Stimulated activated CD4-positive, alpha-beta T cell treated with anti-CD3 and anti-CD28 coated beads, Interleukin-1b, Interleukin-23, amount 100 ng/mL, for 24 hours (primary cell): ENCODE measurements at places on chromosomes 4 and X.
A peak's percentile ranks its signal among the peaks of the same experiment; 100 is the strongest.

DNA sequence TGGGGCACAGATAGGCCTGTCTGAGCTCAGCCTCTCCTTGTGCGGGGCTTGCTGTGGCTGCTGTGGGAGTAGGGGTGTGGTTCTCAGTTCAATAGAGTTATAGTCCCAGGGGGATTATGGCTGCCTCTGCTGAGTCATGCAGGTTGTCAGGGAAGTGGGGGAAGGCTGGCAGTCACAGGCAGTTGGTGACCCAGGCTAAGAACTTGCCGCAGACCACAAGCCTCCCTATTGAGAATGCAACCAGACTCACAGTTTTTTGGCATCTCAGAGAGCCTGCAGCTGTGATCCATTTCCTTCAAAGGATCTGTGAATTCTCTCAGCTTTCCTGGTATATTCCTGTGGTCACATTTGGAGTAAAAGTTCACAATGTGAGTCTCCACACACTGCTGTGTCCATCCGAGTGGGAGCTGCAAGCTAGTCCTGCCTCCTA lies 364.9 kb downstream of the ZNF674 start:
- DNase-seq = no peak

- DNase-seq = no peak
Measured at GRCh38 chrX:104863466-104863865, 297.5 kb downstream of the IL1RAPL2 start.

DNA sequence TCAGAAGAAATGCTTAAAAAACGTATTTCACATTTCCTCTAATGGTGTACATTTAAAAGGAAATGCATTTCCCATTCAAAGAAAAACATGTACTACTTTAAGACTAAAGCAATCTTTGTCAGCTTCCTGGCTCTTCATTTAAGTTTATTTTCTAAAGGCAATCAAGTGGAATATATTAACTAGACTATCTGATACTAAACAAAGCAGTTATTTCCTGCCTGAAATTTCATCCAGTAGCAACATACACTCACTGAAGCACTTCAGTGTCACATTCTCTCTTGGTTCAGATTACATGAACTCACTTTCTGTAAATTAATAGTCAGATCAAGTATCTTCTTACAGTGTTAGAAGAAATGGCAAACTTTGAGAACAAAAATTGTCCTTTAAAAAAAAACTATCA lies 42.5 kb downstream of the LRBA start:
- DNase-seq = no peak

DNA sequence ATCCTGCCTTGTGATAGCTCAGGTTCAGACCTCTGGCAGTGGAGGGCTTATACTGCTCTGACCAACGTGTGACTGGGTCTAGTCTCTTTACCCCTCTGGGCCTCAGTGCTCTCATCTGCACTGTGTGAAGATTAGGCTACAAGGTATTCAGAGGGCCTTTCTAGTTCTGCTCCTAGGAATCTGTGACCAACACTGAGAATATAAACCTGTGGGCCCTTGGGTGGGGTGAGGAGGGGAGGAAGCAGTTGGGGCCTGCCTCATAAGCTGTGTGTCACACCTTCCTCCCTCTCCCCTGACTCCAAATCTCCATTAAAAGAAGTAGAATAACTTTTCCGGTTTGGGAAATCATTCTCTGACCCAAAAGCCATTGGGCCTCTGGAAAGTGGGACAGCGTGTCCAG lies 66.3 kb upstream of the MSN start:
- no peak for DNase-seq

- no peak for DNase-seq
Measured at GRCh38 chrX:151982222-151982621, 7.7 kb upstream of the GABRE start.

GRCh38 chrX:121886557-121886956 lies 839.1 kb downstream of the GLUD2 start:
- no peak for DNase-seq

GRCh38 chrX:54708404-54708803 lies 89.7 kb downstream of the ITIH6 start:
- no peak for DNase-seq

DNA sequence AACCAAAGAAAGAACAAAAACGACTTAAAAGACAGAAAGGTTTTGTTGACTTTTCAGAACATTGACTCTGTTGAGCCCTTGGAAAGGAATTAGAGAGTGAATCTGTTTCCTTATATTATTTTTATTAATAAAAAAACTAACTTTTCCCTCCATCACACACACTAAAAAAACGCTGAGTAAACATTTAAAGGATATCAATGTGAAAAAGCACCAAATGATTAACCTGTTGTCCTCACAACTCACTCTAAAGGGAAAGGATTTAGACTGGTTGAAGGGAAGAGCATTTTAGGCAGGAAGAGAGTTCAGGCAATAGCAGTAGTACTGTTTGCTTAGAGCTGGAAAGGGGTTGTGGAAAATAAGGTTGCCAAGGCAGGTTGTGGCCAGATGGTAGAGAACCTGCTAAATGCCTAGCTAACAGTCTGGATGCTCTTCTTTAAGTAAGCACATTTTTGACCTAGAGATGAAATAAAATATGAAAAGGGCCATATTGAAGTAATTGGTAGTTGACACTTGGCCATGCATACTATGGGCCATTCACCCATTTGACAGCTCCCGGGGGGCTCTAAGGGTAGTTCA lies 98.0 kb upstream of the NDP start:
- no peak for DNase-seq

DNA sequence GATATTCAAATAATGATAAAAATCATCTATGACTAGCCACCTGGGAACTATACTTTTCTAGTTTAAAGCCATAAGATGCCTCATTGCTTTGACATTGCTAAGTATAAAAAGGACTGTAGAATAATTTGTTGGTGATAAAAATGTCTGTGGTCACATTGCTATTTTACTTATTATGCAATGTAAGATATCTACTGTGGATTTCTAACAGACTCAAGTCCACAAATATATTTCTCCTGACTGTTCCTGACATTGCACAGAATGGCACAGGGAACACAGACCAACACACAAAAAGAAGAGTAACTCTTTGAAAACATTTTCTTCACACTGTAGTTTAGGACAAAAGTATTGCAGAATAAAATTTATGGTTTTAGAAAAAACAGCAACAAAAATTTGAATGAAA lies 2.2 kb upstream of the TMPRSS11E start:
- no peak for DNase-seq

- DNase-seq = no peak
Measured at GRCh38 chrX:46582966-46583365, 9.4 kb downstream of the CHST7 start.

GRCh38 chr4:92387459-92388069 lies 83.8 kb downstream of the GRID2 start:
- no peak for DNase-seq

- no peak for DNase-seq
Measured at GRCh38 chr4:23374259-23374658, 515.6 kb downstream of the PPARGC1A start.

- DNase-seq = no peak
Measured at GRCh38 chrX:23819385-23820234, 36.6 kb downstream of the SAT1 start.

DNA sequence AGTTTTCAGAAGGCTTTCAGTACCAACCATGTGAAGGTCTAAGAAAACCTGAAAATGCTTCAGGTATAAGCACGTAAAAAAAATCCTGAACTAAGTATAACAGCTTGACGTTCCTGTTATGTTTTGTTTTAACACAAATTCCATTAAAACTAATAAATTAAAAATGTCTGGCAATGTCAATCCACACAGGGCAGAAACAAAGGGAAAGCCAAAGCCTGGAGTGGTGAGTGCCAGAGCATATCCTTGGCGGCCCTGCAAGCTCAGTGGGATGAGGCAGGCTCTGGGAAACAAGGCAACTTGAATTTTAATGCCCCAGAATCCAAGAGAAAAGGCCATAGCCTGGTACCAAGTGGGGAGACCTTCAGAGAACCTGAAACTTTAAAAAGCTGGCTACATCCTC lies 78.2 kb downstream of the EPHA5 start:
- DNase-seq = no peak

- DNase-seq = peak; percentile 8
Measured at GRCh38 chrX:57528670-57529255, 63.0 kb upstream of the ZXDB start.

GRCh38 chr4:10122236-10122932 lies 5.8 kb upstream of the WDR1 start:
- no peak for DNase-seq

DNA sequence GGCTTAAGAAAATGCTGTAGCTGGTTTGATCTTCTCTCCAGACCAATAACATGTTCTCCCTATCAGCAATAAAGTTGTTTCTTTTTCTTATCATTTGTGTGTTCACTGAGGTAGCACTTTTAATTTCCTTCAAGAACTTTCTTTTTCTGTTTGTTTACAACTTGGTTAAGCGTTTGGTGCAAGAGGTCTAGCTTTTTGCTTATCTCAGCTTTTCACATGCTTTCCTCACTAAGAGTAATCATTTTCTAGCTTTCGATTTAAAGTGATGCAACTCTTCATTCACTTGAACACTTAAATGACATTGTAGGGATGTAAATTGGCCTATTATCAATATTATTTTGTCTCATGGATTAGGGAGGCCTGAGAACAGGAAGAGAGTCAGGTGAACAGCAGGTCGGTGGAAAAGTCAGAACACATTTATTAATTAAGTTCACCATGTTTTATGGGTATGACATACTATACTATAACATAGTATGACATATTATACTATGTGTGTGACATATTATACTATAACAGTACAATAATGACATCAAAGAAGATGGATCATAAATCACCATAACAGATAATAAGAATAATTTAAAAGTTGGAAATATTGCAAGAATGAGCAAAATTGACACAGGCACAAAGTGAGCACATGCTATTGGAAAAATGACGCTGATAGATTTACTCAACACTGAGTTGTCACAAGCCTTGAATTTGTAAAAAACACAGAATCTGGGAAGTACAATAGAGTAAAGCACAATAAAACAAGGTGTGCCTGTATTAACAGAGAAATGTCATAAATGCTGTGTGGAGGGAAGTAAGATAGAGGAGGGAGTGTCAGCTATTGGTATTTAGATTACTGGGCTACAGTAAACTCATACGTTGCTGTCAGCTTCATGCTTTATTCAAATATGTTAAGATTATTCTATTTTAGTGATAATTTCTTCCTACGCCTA lies 218.6 kb upstream of the SLC7A11 start:
- no peak for DNase-seq

- no peak for DNase-seq
Measured at GRCh38 chrX:134673123-134673522, 14.9 kb upstream of the PLAC1 start.

DNA sequence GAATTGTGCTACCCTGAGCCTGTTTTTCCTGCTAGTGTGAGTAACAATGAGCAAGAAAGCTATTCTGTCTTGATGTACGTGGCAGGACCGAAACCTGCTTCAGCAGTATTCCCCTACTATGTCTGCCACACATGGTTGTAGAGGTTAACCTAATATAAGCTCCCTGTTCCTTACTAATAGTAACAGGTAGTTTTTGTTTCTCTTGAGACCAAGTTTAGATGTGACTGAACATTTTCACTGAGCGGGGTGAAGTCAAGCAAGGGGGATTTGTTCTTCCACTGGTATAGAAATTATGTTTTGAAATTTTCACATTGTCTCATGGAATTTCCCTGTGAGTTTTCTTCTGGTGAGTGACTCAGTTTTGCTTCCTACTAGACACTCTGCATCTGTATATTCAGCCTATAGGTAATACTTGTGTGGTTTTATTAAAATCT lies 37.3 kb downstream of the RRAGB start:
- DNase-seq = no peak

DNA sequence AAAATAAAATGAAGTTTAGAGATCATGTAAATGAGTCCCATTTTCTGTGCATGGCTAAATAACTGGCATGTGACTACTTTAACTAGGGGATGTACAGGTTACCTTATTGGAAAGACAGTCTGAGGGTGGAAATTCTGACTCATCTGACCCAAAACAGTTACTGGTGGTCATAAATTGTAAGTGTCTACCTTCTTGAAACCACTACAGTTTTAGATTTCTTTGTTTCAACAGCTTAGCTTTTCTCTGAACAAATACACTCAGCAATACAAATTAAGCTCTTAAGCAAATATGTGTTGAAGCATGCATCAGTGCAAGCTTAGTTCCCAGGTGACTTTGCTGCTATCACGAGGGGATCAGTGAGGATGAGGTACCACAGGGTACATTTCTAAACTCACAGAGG lies 60.7 kb upstream of the PGM2 start:
- no peak for DNase-seq

GRCh38 chr4:1029529-1029928 lies 18.1 kb downstream of the FGFRL1 start:
- no peak for DNase-seq

GRCh38 chr4:121177246-121178137 lies 13.4 kb upstream of the TNIP3 start:
- no peak for DNase-seq

DNA sequence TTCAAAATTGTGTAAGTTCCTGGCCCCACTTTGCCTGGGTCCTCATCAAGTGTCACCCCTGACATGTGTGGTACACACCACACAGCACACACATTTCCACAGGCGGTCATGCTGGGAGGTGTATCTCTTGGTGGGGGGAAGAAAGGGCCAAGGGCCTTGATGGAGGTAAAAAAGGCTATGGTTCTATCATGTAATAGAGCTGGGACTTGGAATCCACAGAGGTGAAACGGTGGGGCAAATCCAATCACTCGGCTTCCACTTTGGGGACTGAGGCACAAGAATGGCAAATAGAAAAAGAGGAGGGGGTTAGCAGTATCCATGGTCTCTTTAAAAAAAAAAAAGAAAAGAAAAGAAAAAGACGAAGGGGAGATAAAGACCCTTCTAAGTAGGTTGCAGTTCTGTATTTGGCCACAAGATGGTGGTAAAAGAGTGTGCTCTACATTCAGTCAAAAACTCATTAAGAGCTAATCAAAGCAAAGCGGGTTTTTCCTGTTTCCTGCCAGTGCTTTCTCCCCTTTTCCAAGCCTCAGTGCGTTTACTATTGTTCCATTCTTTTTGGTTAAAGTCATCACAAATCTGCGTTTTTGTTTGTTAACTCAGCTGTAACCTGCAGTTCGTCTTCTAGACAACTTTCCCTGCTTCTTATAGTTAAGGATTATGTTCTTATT lies 37.0 kb upstream of the ATP6AP2 start:
- no peak for DNase-seq

GRCh38 chr4:173121076-173121561 lies 47.5 kb upstream of the GALNT7 start:
- DNase-seq = no peak
